Stimulated activated CD8-positive, alpha-beta memory T cell treated with anti-CD3 and anti-CD28 coated beads, Interleukin-15, amount 100 ng/mL, for 48 hours (primary cell): ENCODE measurements at places on chromosomes 2 and 18.

GRCh38 chr2:156430980-156431358, 5.2 kb upstream of the GPD2 start:
- DNase-seq, result no peak

DNA sequence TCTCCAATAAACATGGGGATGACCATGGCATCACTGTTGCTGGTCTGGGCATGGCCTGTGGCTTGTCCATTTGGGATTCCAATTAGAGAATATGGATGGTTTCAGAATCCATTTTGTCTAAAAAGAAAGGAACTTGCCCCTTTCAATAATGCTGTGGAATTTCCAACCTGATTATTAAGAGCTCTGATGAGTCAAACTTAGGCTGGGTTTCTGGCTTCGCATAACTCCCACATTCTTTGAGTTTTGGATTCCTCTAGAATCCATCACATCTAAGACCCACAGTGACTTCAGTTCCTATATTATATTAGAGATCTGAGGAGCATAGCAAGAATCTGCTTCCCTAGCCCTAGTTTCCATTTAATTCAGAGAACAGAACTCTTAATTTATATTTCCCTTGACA, 531.5 kb downstream of the TNS1 start:
- DNase-seq, result no peak

DNA sequence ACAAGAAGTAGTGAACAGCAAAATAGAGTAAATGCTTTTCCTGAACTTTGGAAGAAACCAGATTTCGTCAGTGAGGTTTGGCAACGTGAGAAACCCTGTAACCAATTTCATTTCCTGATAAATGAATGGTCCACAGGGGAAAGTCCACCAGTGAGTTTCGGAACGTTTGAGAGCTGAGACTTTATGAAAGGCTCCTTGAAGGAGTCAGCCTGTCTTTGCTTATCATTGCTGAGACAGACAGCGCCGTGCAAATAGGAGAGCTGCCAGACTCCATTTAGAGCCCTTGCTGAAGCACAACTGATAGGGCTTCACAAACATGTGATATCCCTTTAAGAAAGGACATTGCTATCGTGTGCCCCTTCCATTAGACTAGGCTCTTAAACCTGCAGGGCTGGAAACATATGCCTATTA, 121.8 kb upstream of the SMAD7 start:
- no peak for DNase-seq

DNA sequence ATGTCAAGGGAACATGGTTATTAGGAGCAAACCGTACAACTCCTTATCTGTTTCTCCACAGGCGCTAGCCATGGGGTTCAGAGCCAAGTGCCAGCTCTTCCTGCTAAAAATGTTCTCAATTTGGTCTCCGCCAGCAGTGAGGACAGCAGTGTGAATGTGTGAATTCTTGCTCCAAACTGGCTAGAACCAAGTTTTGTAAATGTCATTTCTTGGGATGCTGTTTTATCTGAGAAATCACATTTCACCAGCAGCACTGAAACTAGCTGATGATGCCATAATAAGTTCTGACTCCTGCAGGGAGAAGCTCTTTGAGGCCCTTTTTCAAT, 140.6 kb upstream of the LGALSL start:
- DNase-seq, result no peak

DNA sequence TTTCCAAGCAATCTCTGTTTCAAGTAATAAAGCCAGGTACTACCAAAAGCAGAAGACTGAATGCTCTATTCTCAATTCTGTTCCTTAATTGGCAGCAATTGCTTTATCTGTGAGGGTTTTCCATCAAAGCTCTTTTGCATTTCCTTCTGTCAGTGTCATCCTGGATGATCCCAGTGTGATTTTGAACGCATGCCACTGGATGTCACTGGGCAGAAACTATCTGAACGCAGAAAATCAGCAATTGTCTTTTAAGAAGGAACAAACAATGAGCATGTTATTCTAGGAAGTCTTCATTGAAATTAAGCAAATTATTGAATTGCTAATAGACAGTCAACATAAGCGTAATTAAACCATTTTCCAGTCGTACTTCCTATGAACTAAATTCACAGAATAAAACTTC, 259.0 kb upstream of the REG3G start:
- DNase-seq, result no peak

DNA sequence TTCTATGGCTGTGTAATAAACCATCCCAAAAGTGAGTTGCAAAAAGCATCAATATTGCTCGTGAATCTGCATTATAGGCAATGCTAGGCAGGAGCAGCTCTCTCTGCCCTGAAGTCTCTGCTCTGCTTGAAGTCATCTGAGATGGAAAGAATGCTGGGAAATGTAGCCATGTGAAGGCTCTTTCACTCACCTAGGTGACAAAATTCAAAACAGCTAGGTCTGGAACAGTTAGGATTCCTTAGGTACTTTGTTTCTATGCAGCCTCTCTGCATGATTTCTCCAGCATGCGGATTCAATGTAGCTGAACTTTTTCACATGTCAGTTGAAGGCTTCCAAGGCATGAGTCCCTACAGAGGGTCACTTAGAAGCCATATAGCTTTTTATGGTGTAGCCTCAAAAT, 1383.7 kb downstream of the LRP1B start:
- no peak for DNase-seq

DNA sequence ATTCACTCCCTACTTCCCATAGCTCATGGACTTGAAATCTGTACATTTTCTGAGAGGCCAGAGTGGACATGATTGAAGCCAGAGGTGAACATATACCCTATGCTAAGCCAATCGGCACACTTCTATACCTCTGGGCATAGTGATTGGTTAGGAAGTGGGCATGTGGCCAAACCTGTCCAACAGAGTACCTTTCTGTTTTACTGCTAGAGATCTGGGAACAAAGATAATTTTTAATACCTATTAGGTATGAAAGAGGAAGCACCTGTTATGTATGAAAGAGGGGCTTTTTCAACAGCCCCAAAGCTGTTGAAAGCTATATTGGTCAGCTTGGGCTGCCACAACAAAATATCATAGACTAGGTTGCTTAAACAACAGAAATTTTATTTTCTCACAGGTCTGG, 27.7 kb downstream of the METTL8 start:
- no peak for DNase-seq

DNA sequence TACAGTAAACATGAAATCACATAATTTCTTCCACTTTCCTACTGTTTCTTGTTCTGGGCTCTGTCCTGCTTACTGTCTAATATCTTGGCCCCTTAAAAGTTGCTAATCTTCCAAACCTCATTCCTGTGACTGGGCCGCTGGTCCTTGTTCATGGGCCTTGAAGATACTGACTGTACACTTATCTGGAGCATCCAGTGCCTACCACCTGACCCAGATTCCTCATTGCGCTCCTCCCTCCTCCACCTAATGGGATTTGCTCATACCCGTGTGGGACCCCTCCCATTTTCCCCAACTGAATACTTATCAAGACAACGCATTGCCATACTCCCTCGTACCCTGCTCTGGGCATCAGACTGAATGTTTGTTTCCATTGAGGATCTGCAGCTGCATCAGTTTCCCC, 6.1 kb upstream of the IL37 start:
- no peak for DNase-seq
